ENCODE measurements at places on chromosomes 4 and X.

DNA sequence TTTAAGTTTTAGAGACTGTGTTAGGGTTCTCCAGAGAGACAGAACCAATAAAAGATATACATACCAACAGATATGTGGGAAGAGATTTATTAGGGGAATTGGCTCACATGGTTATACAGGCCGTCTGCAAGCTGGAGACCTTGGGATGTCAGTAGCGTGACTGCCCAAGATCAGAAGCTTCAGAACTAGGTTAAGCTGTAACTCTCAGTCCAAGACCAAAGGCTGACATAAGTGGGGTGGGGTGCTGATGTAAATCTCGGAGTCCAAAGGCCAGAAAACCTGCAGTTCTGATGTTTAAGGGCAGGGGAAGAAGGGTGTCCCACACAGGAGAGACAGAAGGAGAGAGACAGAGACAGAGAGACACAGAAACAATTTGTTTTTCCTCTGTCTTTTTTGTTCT is 10.5 kb downstream of the CLDN34 start:
- DNase-seq = no peak

DNA sequence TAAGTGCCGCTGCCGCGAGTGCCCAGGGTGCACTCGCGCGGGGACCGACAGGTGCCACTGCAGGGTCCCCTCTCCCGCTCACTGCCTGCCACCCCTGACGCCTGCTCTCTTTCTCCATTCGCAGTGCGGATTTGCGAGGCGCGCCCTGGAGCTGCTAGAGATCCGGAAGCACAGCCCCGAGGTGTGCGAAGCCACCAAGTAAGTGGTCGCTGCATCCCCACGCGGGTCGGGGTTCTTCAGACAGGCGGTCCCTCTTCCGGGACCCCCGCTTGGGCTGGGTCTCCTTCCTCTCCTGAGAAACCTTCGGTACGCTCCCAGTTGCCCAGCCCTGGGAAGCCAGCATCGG is 547 bp downstream of the GUCY1A1 start:
- DNase-seq = no peak

GRCh38 chrX:66005830-66006449 is 33.9 kb downstream of the VSIG4 start:
- DNase-seq = no peak

DNA sequence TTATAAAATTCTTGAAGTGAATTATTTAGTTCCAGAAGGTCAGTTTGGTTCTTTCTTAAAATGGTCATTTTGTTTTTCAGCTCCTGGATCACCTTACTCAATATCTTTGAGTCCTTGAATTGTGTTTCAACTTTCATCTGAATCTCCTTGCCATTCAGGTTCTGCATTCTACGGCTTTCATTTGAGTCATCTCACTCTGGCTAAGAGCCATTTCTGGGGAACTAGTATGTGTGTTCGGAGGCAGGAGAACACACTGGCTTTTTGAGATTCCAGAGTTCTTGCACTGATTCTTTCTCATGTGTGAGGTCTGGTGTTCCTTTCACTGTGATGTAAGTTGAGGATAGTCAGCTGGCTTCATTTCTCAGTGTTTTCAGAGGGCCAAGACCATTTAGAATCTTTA is 708.4 kb upstream of the FRG1 start:
- DNase-seq = no peak

- no peak for DNase-seq
Observed at GRCh38 chrX:155179346-155179997, 36.8 kb upstream of the VBP1 start.

DNA sequence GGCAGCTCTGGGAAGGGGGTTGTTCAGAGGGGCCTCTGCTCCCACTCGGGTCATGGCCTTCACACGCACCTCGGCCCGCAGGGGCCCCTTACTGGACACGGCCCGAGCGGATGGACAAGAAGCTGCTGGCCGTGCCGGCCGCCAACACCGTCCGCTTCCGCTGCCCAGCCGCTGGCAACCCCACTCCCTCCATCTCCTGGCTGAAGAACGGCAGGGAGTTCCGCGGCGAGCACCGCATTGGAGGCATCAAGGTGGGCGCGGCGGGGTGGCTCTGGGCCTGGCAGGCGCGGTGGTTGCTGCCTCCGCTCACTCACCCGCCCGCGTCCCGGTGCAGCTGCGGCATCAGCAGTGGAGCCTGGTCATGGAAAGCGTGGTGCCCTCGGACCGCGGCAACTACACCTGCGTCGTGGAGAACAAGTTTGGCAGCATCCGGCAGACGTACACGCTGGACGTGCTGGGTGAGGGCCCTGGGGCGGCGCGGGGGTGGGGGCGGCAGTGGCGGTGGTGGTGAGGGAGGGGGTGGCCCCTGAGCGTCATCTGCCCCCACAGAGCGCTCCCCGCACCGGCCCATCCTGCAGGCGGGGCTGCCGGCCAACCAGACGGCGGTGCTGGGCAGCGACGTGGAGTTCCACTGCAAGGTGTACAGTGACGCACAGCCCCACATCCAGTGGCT is 8.3 kb downstream of the FGFR3 start:
- DNase-seq = no peak

DNA sequence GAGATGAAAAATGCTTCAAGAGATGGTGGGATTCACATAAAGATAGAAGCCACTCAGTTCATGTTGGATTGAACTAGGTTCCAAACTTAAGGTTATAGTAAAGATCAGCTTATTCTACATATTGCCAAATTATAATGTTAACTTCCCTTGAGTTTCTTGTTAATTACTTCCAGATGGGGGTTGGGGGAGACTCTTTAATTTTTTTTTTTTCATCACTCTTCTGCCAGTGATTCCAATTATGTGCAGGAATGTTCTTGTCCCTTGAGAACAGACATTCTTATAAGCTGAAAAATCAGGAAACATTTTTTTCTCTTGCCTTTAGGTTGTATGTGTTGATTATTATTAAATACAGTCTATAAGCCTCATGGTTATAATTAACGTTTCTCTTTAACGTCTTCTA is 30.0 kb downstream of the MND1 start:
- DNase-seq = no peak

- no peak for DNase-seq
Observed at GRCh38 chr4:53622739-53623151, 31.5 kb upstream of the LNX1 start.

DNA sequence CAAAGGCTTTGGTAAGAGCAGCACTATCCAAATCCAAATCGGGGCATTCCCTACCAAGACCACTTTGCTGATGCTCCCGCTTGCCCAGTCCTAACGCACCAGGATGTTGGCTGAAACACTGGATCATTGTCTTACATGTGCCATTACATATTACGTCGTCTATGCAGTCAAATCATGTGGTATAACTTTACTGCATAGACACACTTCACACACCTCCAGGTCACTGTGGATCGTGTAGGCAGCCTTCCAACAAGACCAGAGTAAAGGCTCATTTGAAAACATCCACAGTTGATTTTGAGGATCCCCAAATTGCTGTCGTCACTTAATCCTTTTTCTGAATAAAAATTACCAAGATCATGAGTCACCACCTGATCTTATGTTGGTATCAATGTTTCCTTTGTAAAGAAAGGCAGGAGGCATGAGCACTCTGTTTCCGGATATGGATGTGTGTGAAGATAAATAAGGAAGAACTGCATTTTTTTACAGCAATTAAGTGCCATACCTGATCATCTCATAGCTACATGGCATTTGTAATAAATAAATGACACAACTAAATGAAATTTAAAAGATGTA is 18.5 kb downstream of the TENM3 start:
- no peak for DNase-seq

DNA sequence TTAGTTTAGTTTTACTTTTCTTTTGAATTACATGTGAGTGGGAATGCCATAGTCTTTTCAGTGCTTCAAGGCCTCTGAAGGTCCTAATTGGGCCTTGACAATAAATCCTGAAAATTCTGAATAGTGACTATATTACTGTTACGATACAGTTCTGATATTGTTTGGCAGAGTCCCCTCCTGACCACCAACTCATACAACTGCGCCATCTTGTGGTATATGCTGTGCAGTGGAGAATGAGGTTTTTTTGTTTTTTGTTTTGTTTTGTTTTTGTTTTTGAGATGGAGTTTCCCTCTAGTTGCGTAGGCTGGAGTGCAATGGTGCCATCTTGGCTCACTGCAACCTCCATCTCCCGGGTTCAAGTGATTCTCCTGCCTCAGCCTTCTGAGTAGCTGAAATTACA is 56.6 kb upstream of the CHRDL1 start:
- no peak for DNase-seq

GRCh38 chr4:111602848-111603247 is 542.4 kb upstream of the FAM241A start:
- DNase-seq = no peak

DNA sequence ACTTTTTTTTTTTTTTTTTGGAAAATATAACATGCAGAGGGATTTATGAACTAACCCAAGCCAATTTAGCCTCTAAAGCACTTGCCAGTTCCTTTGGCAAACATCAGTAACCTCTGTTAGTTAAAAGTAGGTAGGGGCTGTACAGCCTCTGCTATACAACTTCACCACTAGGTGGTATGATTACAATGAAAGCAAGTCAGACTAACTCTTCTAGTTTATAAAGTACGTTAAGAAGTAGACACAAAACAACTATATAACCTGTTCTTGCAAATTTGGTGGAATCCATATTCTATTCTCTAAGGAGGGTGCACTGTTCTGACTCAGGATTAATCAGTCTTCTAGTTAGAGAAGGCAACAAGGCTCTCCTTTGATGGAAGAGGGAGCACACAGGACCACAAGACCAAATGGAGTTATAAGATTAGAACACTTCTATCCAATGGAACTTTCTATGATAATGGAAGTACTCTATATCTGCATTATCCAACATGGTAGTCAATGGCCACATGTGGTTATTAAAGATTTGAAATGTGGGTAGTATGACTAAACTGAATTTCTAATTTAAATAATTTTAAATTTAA is 12.8 kb downstream of the AIMP1 start:
- peak; percentile 1 for DNase-seq

GRCh38 chrX:8844157-8844556 is 43.0 kb upstream of the FAM9A start:
- DNase-seq = no peak

DNA sequence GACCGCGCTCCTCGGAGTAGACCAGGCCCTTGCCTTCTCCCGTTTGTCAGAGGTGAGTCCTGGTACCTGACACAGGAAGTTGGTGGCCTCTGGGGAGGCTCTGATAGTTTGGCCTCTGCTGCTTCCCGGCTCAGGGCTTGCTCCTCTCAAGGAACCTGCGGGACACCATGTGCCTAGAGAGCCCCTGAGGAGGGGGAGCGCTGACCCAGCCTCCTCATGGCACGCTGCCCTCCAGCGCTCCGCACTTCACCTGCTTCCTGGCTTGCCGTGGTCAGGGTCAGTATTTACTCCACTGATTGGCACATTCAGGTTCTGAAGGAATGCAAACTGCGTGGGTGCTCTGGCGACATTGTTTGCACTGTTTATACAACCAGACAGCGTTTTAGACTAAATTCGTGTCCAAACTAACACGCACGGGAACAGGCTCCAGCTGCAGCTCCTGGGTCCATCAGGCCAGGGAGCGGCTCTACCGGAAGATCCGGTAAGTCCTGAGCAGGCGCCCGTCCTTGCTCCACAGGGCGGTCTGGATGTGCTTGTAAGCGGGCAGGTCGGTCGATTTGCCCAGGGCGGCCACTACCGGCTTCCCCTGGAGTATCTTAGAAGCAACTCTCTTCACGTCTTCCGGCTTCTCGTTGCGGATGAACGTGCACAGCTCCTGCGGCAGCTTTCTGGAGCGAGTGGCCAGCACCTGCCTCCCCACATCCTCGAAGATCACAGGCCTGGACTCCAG is 121.6 kb upstream of the GRID2 start:
- DNase-seq = no peak

DNA sequence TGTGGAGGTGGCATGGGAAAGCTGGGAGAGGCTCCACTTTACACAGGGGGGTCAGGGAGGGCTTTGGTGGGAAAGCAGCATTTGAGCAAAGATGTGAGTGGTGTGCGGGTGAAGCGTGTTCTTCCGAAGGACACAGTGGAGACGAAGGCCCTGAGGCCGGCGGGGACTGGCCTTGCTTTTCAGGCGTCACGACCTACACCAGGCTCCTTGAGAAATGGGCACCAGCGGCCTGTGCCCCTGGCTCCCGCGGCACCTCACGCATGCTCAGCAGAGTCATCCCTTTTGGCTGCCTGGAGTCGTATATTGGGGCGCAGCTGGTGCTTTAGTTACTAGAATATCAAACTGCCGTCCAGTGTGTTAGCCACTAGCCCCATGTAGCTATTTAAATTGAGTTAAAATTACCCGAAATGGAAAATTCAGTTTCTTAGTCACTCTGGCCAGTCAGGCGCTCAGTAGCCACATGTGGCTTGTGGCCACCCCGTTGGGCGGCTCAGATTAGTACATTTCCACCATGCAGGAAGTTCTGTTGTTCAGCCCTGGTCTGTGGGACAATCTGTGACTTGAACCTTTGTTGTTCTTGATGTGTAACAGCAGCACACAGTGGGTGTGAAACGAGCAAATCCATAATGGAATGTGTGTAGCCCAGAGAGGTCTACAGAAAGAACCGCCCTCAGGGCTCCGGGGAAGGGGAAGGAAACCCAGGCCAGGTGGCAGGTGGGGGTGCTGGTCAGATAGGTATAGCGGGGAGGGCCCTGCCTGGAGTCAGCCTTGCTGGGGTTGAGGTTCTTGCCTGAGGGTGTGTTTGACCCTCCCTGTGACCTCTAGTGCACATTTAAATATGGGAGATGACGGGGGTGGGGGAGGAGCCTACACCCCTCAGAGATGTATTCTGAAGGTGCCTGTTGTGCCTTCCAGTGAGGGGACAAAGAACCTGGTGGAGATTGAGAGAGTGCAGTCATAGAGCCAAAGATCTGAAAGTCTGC is 30.4 kb downstream of the TBC1D14 start:
- DNase-seq = no peak

DNA sequence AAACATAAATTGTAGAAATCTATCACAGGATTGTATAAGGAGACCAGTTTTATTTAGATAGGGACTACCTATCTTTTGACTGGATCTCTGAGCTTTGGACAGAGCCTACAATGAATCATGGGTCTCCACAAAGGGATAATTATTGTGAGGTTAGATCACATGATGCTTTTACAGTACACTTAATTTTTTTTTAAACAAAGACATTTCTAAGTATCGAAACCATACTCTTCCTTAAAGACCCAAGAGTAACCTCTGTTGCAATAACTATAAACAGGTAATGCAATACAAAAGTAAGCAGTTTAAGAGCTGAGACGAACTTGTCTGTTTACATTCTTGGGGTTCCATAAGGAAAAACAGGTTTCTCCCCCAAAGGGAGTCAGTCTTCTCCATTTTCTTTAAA is 64.3 kb upstream of the GABRE start:
- DNase-seq = no peak

- DNase-seq = no peak
Observed at GRCh38 chr4:151792995-151793394, 32.2 kb upstream of the GATB start.

- peak; percentile 15 for DNase-seq
Observed at GRCh38 chrX:15242899-15243555, 26.9 kb downstream of the ASB9 start.

GRCh38 chr4:184587701-184588100 is 61.5 kb downstream of the CASP3 start:
- no peak for DNase-seq

Measured in NCI-H146 (cell line).